ENCODE measurements at places on chromosomes 5 and 9. TPM values are rescaled to one million over a fixed set of nuclear protein-coding genes. Genes with fewer than 3 reads are reported as not detected.

CDKN2B gene
- 30.4 TPM for total RNA-seq

PLAC8L1 gene
- total RNA-seq: 3.8 TPM

DNAH5 gene
- total RNA-seq: 4.2 TPM

BRD9 gene
- total RNA-seq: 64.1 TPM

ANKHD1 gene
- 167 TPM for total RNA-seq

SNCB gene
- not detected for total RNA-seq

- no peak for DNase-seq
Observed at GRCh38 chr5:102858221-102858620, 103.1 kb downstream of the PAM start.

DNA sequence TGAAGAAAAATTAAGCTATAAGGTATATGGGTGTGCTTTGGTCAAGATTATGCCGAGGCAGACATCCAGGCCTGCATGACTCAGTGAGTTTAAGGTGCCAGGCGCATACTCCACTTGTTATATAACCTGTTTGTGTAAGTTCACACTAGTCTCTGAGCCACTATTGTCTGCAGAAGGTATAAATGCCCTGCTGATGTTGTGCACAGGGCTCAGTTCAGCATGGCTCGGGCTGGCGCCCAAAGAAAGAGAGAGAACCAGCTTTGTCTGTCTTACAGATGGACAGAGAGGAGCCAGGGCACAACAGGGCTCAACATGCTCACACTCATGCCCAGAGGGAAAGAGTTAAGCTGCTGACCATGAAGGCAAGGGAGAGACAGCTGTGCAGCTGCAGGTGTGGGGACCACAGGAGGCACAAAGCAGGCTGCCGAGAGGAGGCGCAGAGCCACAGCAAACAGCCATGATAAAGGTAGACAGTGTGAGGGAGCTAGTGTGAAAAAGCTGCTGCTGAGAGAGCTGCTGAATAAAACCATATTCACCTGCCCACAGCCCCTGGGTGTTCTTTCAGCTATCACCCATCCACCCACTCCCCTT, 1587.6 kb upstream of the C9orf72 start:
- DNase-seq: no peak

DNA sequence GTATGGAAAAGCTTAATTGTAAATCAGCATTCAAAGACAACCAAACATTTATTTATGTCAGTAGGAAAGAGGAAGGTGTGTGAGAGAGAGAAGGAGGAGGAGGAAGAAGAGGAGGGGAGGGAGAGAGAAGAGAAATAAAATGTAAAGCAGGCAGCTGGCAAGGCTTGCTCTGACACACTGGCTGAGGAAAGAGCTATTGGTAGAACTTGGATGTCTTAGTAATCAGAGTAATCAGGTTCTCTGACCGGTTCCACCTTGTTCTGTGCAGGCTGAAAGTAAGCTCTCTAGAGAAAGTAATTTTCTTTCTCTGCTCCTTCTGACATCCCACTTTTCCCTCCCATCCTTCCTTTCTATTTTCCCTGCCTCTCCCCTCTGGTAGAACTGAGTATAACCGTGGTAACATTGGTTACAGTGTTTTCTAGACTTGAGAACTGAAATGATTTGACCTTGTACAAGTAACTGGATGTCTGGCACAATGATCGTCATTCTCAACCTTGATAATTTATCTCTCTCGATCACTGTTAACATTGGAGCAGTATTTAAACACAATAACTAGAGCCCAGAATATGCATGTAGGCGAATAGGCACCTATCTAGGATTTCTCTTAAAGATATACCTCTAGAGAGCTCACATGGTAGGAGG, 33.3 kb downstream of the TLE4 start:
- DNase-seq: no peak

- DNase-seq: no peak
Observed at GRCh38 chr5:81854485-81854884, 103.6 kb upstream of the SSBP2 start.

GRCh38 chr5:155004138-155004744, 9.3 kb upstream of the KIF4B start:
- DNase-seq: peak; percentile 76

DNA sequence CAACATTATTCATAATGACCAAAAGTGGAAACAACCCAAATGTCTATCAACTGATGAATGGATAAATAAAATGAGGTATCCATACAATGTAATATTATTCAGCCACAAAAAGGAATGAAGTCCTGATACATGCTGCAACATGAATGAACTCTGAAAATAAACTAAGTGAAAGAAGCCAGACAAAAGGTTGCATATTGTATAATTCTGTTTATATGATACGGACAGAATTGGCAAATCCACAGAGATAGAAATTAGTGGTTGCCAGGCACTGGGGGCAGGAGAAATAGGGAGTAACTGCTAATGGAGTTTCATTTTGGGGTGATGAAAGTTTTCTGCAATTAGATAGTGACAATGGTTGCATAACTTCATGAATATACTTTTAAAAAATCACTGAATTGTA, 47.0 kb downstream of the KIF24 start:
- no peak for DNase-seq

DNA sequence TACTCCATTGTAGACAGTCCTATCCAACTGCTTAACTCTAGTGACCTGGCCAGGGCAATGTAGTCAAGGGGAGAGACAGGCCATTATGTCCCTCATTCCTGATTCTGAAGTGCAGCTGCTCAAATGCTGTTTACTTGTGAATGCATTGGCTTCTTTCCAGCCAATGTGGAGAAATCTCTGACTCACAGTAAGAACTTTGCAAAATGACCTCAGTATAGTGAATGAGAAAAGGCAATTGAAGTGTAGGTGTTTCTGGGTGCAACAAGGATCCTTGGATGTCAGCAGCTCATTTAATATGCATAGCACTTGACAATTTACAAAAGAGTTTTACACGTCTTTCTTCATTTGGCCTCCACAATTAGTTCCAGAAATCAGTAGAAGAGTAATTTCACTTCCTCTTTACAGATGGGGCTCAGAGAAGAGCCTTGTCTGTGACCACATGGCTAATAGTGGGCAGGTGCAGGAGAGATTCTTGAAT, 367.2 kb downstream of the OSTF1 start:
- DNase-seq: no peak

GRCh38 chr9:99785010-99785590, 36.6 kb upstream of the NR4A3 start:
- DNase-seq: no peak

DNA sequence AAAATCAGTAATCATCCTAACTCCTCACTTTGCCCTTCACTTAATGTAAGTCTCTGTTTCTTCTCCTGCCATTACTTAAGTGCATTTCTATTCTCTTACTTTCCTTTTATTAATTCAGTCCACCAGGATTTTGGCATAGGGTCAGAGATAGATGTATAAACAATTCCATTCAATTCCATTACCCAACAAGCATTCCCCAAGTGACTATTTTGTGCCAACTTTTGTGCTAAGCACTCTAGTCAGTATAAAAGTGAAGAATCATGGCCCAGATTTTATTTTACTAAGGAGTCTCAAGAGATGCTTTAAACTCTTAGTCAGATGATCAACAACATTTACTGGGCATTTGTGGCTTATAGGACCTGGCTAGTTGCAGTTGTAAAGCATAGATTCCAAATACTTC, 159.3 kb downstream of the DMAC1 start:
- no peak for DNase-seq

DNA sequence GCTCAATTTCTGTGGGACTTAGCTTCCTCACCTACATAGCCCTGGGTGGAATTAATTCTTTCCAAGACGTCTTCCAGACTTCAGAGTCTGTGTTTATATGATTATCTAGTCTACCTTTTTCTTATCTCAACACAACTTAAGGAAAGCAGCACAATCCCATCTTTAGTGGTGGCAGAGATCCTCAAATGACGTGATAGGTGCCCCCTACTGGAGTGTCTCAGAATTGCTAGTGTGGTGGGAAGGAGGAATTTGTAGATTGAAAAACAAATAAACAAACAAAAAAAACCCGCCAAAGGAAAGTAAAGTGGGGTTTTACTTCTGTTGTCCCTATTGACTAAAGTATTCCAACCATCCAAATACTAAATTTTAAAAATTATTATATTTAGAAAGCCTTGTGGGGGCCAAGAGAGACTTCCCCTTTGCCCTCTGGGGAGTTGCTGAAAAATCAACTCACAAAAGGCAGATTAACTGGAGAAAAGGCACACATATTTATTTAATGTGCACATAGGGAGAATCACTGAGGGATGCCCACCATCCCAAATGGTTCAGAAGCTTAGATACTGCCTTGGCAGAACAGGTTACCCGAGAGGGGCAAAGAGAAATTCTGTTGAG, 283.3 kb downstream of the TMEM167A start:
- DNase-seq: peak; percentile 60

DNA sequence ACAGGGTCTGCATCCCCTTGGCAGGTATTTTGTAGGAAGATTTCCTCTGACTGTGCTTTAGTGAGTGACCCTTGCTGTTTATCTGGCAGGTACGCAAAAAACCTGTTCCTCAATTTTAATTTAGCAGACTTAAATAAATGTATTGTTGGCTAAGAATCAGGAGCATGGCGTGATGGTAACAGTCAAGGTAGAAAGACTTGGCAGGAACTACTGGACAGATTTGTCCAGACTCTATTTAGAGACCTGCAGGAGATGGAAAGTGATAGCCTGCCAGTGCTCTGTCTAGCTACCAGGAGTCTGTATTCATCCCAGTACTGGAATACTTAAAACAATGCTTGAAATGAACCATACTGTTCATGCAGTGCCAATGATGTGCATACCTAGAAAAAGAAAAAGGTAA, 78.8 kb upstream of the MAST4 start:
- DNase-seq: no peak

DNA sequence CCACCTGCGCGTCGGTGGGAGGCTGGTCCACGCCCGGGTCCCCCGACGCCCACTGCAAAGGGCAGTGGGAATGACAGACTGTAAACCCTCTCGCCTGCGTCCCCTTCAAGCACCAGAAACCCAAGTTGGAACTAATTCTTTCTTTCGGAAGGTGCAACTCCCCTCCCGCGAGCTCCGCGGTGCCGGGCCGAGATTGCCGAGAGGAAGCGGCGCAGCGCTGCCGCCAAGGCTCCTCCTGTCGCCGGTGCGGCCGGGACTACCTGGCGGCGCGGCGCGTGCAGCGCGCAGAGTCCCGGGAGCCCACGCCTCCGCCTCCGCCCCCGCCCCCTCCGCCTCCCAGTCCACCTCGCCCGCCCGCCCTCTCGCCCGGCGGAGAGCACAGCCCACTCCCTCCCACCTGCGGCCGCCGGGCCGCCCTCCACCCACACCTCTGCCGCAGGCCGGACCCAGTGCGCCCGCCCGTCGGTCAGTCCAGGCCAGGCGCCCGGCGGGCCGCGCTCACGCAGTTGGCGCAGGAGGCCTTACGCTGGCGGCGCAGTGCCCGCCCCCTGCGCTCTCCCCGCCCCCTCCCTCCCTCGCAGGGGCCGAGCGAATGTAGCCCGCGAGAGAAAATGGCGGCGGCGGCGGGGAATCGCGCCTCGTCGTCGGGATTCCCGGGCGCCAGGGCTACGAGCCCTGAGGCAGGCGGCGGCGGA, at the start of gene MAP3K1:
MAP3K1 (plus strand) TSS at position 587 of the 695 bp plus-strand sequence; CDS start at position 612, 25 bp downstream.
- DNase-seq: peak; percentile 92

DNA sequence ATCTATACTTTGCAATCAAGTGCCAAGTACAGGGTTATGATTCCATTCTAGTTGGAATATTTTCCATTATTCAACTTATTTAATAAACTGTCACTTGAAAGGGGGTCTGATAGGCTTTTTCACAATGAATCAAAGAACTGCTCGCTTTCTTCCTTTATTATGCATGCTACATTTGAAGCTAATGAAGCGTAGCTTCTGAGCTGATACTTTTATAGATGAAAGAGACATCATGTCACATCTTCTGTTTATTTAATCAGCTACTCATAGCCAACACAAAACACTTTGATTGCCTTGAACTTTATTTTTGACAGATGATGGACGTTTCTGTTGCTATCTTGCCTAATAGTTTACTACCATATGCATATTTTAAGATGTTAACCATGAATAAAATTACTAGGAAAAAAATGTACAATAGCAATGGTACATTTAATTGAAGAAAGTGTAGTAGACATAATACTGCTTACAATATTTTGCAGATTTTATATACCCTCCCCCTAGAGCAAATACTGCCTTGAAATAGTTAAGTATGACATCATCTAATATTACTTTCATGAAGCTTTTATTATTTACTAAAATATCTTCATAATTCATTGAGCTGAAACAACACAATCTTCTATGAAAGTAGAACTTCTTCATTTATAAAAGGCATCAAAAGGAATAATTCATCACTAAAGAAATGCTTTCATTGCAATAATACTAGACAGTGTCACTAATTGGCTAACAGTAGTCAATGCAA, 529.3 kb upstream of the TYRP1 start:
- DNase-seq: no peak

DNA sequence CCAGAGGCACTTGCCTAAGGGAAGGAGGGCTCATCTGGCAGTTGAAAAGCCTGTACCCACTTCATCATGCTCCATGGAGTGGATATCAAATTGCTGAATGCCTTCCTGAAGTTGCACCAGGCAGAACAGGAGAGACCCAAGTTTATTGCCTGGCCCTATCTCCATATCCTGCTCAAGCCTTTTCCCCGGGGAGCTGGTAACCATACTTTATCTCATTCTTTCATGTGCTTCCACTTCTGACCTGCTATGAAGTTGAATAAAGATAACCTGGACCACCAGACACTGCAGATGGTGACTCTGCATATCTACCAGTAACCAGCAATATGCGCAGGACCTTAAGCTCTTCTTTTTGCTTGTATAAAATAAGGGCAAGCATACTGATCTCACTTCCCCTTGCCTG, 1397.5 kb upstream of the CDH6 start:
- no peak for DNase-seq

All from Calu3 (cell line).